AML-193 (cell line): ENCODE measurements at places on chromosomes 12 and 14.

DNA sequence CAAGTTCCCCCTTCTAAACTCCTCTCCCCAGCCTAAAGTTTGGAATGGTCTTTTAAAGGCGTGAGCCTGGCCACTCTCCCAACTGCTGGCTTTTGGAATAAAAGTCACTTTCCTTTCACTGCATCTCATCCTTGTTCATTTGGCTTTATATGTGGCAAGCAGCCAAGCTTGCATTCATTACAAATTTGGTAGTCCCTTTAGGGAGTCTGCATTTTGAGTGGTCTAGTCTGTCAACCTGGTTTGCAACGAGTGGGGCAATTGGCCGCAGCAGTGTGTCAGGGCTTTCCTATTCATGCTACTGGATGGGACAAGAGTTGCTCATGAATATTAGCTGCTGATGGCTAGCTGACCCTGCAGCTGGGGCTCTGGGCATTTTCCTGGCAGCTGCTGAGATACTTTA, 57.0 kb downstream of the CATSPERB start:
- DNase-seq, result no peak

DNA sequence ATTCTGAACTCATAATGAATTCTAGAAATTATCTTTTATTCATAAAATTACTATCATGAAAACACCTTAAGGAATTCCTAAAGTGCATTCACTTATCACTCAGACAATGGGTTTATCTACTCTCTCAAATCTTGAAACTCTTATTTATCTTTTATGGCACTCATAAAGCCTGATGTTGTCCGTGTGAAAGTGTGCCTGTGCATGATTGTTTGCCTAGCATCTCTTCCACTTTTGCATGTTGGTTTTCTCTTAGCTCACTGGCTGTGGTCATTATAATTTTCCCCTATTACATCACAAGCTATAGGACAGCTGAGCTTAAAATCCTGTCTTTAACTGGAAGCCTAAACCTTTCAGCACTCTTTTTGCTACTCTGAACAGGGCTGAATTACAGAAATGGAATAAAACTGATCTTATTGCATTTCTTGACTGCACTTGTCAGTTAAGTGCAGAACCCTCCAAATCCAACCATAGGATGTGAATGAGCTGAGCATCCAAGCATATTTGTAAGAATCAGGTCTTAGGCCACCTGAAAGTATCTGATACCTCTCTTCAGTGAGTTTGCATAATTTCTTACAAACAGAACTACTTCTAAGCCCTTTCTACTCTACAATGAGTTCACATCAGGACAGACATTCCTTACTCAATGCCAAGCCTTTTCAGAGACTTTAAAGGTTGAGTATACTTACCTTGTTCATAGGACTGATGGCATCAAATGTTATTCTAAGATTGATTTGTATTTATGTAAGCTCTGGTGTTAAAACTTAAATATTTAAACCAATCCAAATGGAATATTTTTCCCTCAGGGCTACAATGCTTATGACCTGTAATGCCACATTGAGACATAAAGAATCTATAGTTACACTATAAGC, 221.2 kb upstream of the KITLG start:
- no peak for DNase-seq

DNA sequence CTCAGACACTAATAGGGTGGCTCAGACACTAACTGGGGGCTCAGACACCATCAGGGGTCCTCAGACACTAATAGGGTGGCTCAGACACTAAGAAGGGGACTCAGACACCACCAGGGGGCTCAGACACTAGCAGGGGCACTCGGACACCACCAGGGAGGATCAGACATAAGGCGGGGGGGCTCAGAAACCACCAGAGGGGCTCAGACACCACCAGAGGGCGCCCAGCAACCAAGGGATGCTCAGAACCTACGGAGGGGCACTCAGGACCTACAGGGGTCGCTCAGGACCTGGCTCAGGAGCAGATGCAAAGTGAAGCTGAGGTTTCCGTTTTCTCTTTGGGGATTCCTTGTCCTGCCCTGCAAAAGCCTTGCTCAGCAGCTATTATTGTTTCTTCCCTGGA, 448.5 kb downstream of the TMEM121 start:
- DNase-seq, result no peak

GRCh38 chr12:85923767-85924331, 49.8 kb downstream of the NTS start:
- peak; percentile 9 for DNase-seq

DNA sequence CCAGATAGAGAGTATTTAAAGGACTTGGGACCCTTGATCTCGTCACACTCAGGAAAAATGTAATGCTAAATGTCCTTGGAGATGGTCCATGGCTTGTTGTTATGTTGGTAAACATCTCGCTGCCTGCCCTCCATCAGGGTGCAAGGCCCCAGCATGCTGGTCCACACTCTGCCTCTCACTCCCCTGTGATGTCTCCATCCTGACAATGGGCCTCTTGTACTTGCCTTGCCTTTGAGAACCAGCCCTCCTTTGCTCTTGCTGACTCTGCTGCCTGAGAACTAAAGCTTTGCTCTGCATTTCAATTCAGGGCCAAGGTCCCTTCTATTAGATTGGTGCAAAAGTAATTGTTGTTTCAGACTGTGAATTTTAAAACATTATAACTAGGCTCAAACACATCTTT, 131.0 kb upstream of the LMNTD1 start:
- no peak for DNase-seq

GRCh38 chr12:2507814-2508213, 287.0 kb upstream of the FKBP4 start:
- no peak for DNase-seq

GRCh38 chr14:53355581-53356112, 202.5 kb upstream of the DDHD1 start:
- DNase-seq, result no peak

DNA sequence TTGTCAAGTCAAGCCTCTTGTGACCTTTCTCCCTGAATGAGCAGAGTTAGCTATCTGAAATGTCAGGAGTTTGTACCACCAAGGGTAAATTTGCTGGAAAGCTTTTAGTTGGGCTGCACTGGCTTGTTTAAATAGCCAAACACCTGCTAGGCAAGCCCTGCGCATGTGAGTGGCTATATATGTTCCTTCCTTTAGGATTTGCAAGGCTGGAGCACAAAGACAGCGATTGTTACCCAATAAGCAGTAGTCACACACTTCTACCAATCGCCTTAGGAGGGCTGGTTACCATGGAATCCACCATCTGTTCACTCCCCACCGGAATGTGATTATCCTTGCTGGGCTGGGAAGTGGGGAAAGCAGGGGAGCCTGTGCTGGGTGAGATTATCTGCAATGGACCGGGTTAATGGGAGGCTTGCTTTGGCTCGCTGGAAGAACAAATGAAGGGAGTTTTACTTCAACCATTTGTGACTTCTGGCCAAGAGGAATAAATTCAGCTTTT, 102.5 kb downstream of the FGD4 start:
- no peak for DNase-seq

DNA sequence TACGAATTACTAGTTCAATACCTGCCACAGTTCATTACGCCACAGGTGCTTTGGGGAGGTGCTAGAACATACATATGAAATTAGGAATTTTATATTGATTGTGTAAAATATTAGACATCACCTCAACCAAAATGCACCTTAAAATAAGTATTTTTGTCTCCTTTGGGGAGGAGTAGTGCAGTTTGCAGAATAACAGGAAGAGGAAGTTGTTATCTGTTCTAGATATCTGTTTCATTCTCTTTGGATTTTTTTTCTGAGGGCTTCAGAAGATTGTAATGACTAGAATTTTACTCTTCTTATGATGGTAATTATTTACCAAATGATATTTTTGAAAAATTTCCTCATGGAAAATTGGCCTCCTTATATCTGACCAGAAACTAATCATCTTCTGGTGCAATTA, 9.9 kb upstream of the GYS2 start:
- peak; percentile 27 for DNase-seq

DNA sequence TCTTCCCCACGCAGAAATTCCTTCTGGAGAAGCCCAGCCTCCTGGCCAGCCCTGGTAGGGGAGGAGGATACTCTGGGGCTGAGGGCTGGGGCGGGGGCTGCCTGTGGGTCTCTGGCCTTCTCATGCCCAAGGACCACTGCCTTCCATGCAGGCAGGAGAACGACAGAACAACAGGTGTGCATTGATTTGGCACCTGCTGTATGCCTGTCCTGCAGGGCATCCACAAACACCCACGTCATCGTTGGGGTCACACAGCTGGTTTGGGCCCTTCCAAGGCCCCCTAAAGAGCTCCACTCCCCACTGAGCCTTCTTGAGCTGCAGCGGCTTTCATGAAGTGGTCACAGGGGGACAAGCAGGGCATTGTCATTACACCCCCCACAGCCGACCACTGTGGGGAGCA, 60.4 kb downstream of the PHETA1 start:
- no peak for DNase-seq

DNA sequence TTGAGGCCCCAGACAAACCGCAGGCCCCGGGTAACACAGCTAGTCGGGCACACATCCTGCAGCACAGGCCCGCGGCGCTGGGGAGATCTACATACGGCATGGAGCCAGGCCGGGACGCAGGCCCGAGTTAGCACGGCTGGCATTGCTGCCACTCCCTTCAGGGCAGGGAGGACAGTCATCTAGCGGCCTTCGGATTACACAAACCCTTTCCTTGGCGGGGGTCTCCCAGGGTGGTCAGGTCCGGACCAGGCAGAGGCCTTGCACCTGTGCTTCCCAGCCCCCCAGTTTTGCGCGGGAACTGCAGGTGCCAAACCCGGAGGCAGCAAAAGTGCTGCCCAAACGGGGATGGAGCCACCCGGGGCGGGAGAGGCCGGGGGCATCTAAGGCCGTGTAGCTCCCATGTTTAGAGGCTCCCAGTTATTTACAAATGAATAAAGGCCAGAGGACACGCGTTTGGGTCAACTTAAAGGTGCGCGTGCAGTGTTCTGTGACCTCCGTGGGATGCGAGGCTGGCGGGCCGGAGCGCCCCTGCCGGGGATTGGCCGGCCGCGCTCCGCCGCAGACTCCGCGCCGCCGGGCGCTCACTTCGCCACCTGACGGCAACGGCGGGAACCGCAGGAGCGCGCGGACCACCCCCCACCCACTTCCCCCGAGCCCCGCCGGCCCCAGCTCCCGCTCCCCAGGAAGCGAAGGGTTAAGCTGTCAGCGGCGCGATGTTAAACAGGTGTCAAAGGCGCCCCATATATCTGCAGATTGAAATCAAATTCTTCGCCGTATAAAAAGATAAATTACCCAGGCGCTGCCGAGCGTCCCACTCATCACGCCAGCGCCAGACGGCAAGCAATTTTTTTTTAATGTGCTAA, 18.1 kb downstream of the VSX2 start:
- peak; percentile 24 for DNase-seq

- no peak for DNase-seq
These were observed 527.1 kb upstream of the FLRT2 start for GRCh38 chr14:85002846-85003245.

DNA sequence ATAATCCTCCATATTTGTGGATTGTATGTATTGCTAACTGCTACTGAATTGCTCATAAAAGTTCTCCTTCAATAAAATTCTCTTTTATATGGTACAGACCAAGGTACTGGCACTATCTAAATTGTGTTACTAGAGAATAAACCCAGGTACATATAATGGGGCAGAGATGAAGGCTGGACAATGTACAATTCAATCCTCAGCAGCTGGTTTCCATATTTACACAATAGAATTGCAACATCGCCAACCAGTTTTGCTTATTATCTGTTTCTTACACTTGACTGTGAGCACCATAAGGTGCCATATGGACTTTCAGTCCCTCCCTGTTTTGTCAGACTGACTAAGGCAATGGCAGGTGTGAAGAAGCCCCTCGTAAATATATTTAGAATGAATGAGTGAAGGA, 18.1 kb downstream of the KITLG start:
- DNase-seq, result no peak

DNA sequence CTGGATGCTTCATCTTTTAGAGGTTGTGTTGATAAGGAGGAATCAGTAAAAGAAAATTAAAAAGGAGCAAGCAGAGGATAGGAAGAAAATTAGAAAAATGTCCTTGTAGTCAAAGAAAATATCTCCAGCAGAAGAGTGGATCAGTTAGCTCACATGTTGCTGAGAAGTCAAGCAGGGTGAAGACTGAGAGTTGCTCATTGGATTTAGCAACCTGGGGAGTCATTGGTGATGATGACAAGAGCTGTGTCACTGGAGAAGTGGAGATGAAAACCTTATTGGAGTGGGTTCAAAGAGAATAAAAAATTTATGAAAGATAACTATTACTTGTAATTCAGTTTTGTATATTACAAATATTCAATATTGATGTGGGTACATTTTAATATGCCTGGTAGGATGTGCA, 9.8 kb downstream of the FRMD6 start:
- DNase-seq, result no peak

GRCh38 chr12:108254517-108255251, 84.4 kb downstream of the CMKLR1 start:
- DNase-seq, result no peak

DNA sequence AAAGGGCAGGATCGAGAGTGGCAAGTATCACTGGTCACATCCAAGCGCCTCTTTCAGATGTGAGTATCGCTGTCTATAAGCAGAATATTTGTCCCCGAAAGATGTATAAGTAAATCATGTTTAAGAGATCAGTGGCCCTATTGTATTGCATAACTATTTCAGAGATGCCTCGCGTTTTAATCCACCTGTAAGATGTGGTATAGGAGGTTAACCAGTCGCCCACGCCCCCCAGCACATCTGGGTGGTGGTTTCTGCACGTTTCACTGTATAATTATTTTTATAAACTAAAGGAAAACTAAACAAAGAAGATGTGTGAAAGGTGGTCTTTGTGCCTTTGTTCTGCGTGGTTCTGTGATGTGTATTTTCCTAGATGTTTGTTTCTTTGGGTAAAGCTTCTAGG, 28.9 kb downstream of the RIMBP2 start:
- no peak for DNase-seq

- no peak for DNase-seq
These were observed 104.4 kb downstream of the SINHCAF start for GRCh38 chr12:31221551-31221945.

DNA sequence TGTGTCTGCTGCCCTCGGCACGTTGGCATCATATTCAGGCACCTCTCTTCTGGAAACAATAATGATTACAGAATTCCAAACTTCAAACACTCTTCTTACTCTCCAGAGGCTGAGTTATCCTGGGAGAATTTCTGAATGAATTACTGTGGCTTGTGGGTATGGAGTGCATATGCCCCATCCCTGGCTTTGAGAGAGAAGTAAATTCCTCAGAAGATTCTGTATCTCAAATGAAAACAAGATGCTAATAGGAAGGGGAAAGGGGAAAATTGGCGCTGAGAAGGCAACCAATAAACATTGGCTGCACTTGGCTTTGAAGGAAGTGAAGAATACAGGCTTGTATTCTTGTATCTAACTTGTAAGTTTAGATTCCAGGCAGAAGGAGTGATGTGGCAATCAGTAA, 132.0 kb upstream of the NOVA1 start:
- DNase-seq, result no peak

DNA sequence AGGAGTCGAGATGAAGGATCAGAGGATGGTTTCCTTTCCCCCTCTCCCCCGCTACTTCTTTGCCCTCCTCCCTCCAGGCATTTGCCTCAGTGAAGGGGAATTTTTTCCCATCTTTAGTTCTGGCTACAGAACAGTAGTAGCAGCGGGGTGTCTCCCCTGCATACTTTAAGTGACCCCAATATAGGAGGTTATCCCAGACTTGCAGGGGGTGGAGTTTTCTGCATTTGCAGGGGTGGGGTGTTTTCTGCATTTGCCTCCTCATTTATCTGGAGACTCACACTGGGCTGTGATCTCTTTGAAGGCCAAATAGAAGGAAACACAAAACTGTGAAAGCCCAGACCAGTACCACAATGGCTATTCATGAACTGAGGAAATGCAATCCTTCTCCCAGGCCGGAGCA, 19.8 kb downstream of the PTPRB start:
- DNase-seq, result no peak
